ENCODE measurements at places on chromosomes 5 and 9.

DNA sequence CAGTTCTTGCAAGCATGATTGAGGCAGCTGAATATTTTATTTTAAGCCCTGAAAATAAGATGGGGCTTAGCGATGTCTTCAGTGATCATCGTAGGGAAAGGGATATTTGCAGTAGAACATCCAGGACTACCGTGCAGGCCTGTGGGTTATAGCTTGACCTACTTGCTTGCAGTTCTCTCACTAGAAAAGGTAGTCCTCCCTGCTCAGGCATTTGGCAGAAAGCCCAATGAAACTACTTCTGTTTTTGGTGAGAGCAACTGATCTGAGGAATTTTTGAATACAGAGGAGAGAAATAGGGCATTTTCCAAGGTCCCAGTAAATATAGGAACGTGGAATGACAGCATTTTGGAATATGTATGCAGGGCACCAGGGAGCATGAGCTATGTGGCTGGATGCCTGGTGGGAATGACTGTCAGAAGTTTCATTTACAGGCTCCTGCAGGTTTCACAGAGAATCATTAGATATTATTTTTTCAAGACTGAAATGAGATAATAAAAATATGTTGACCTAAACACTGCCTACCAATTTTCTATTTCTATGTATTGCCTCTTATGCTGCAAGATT lies 417.9 kb upstream of the ACTBL2 start:
- no peak for DNase-seq

- DNase-seq, result no peak
These were observed 72.1 kb downstream of the PGM5 start for GRCh38 chr9:68428481-68428880.

- DNase-seq, result peak; percentile 54
These were observed 41.2 kb upstream of the CTSL start for GRCh38 chr9:87684627-87685219.

DNA sequence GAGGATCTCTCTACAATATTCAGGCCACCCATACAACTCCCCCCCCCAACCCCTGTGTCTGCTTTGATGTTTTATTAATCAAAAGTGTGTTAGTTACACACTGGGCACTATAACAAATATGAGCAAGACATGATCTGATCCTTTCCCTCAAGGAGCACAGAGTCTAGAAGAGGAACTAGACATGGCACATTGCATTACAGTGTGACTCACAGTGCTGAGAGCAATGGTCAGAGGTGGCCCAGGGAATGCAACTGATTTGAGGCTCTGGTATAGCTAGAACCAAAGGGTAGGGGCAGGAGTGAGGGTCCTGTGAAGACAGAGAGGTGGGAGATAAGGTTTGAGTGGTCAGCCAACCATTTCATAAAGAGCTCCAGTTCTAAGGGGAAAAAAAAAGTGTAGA lies 539.2 kb downstream of the ACTL7B start:
- no peak for DNase-seq

DNA sequence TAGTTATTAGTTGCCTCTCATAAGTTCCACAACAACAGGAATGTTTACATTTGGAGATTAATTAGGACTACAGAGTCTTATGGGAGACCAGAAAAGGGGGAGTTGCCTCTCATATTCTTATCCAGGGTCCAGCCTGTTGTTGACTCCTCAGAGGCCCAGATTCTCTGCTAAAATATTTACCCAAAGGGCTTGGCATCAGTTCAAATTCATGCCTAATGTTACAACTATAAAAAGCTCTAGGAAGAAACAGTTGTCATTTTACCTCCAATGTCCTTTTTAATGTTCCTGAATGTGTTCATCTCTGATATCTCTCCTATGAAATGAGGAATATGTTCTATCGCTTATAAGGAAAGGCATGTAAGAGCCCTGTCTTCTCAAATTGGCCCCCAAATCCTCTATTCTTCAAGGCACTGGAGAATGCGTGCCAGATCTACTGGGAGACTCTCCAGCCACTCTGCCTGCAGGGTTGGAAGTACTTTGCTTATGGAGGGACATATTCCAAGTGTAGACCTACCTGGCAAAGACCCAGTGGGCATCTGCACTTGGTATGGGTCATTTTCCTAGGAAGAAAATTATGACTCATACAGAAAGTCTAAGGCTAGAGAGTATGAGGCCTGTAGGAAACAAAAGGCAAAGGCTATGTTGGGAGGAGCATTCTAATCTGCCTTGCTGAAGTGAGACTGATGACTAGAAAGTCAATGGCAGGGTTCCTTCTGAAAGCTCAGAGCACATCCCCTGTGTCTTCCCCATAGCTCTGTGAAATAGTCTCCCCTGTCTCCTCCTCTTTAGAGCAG lies 192.6 kb downstream of the ESM1 start:
- DNase-seq, result no peak
